AG04449 (cell line): ENCODE measurements at places on chromosomes 12 and 14.

- no peak for DNase-seq
These were observed 136.8 kb upstream of the C14orf180 start for GRCh38 chr14:104442631-104443390.

DNA sequence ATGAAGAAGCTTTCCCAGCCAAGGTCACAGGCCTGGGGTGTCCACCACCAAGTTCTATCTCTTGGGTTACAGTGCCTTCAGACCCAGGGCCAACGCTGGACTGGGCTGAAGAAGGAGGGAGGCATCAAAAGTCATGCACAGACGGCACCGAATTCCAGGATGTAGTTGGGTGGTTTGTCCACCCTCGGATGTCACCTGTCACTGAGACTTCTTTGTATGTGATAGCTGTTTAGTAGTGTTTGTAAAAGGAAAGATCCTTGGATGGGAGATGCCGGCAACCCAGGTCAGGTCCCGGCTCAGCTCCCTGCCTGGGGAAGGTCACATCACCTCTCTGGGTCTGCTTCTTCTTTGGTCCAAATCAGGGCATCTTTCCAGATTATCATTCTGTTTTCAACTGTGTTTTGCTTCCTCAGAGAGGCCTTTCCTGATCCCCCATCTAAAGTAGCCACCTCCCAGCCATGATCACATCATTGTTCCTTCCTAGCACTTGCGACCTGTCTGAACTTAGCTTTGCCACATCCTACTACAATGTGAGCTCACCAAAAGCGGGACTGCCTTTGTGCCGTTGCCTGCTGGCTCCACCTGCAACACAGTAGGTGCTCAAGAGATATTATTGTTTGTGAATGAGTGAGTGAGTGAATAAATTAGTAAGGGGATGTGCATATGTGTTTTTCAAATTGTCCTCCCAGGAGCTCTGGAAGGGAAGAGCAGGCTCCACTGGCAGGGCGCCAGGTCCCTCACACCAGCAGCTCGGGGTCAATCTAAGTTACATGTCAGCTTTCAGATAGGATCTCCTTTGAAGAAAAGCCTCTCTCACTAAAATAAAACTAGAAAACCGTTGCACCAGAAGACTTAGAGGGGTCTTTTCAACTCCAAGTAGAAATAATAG, 2.1 kb downstream of the TSPAN11 start:
- DNase-seq: no peak

- no peak for DNase-seq
These were observed 268.8 kb downstream of the DUSP6 start for GRCh38 chr12:89083491-89083890.

DNA sequence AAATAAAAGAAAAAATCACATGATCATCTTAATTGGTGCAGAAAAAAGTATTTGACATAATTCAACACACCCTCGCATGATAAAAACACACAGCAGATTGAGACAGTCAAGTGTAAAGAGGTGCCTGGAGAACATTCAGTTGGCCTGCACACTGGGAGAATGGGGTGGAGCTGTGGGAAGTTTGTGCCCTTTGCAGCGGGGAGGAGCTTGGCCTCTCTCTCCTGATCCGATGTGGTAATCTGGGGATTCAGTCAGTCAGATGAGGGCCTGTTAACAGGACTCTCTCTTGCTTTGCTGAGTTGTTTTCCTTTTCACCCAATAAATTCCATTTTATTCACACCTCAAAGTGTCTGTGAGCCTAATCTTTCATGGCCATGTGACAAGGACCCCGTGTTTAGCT, 5.9 kb downstream of the SERPINA6 start:
- no peak for DNase-seq

GRCh38 chr12:19829100-19829853, 390.0 kb downstream of the AEBP2 start:
- no peak for DNase-seq

DNA sequence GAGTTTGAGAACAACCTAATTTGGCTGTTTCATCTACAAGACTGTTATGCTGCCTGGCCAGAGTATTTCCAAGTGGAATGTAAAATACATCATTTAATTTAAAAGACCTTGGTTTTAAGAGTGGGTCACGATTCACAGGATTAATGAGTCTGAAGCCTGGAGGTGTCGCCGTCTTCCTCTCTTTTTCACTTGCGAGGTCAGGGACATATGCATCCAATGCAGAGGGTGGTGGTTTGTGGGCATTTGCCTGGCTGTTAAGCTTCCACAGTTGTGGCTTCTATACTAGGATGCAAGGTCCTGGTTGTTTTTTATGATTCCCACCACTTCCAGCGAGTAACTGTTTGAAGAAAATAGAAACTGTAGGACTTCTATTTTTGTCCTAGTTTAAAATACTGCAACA, 22.8 kb upstream of the RASSF3 start:
- no peak for DNase-seq

DNA sequence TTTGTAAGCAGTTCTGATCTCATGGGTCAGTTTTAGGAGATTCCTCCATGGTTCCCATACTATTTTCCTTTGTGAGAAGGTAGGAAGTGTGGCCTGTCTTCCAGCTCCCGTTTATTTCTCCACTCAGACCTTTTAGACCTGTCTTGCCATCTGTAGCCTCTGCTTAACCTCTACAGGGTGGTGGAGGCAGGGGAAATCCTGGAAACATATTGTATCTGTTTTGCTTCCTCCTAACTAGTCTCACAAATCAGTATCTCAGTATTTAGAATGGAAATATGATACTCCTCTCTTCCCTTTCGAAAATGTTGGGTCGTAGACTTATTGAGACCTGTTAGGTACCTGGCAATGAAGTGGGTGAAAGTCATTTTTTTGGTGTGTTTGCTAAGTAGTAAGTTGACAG, 399.4 kb upstream of the RGS6 start:
- no peak for DNase-seq

DNA sequence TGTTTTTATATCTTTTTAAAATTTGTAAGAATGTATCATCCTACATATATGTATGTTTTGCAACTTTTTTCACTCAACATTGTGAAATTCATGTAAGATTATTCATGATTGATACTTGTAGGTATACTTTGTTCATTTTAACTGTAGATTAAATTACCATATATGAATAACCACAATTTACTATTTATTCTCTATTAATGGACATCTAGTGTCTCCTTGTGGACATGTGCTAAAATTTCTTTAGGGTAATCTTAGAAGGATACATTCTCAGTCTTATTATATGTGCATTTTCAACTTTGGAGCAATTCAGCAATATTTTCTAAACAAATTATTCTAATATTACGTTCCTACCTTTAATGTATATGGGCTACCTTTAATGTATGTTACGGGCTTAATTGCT, 192.4 kb downstream of the FUT8 start:
- DNase-seq: no peak

DNA sequence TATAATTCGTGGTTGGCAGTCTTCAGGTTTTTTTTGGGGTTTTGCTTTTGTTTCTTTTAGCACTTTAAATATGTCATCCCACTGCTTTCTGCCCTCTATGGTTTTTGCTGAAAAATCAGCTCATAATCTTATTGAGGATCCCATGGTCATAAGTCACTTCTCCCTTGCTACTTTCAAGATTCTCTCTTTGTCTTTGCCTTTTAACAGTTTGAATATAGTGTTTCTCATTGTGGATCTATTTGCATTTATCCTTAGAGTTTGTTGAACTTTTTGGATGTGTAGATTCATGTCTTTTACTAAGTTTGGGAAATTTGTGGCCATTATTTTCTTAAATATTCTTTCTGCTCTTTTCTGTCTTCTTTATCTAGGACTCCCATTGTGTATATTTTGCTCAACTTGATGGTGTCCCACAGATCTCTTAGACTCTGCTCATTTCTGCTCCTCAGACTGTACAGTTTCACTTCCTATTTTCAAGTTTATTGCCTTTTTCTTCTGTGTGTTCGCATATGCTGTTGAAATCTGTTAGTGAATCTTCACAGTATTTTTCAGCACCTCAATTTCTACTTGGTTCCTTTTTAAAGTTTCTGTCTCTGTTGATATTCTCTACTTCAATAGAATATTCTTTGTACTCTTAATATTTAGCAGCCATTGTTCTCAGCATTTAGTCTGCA, 70.8 kb downstream of the WNK1 start:
- DNase-seq: no peak

GRCh38 chr12:131116468-131117117, 162.9 kb downstream of the ADGRD1 start:
- DNase-seq: peak; percentile 12

DNA sequence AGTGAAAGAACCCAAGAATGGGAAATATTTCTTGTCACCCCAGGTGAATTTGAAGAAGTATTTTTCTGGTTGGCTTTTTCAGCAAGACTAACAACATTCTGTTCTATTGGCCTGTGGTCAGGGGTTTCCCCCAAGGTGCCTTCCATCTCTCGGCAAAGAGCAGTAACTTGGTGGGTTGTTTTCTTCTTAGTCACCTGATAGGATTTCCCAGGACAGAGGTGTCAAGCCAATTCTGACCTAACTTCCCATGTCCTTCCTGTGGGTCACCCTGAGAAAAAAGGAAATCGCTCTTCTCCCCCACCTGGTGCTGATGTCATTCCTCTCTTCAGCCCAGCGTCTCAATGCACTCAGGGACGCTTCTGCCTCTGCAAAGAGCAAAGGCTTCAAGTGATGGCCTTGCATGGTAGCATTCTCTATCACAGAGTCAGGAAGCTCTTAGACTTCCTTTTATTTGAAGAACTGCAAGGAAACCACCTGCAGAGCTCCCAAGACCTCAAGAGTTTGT, 16.1 kb upstream of the IFNG start:
- no peak for DNase-seq

- no peak for DNase-seq
These were observed 15.6 kb downstream of the BCL2L14 start for GRCh38 chr12:12086362-12086761.

- peak; percentile 26 for DNase-seq
These were observed 179.0 kb upstream of the RGS6 start for GRCh38 chr14:71753126-71753830.

DNA sequence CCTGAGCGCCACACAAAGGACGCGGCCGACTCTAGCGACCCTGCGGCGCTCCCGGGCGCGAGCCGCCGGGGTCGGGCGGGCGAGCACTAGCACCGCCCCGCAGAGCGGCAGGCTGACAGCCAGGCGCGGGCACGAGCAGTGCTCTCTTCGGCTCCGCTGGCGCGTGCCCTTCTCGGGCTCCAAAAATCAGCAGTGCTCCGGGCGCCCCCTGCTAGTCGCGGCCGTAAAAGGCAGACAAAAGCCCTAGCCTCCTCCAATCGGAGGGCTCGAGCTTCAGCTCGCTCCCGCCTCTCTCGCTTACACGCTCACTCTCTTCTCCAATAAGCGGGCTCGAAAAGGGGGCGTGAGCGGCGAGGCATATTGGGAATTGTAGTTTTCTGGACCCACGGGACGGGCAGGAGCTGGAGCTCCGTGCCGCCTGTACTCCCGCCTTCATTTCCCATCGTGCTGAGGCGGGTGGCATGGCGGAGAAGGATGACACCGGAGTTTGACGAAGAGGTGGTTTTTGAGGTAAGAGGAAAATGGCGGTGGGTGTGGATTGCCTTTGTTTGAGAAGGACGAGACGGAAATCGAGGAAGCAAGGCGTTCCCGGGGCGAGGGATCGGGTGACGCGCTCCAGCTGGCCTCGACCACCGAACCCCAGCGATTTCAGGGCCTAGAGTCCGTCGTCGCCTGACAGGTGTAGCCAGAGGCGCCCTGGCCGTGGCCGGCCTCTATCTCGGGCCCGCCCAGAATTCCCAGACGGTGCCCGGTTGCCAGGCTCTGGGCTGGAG, at the start of the genes FGD6 and VEZT:
FGD6 (minus strand) TSS at position 91 of the 773 bp plus-strand sequence. CDS start 227 bp downstream, outside the sequence.
VEZT (plus strand) TSS at position 431 of the 773 bp plus-strand sequence; CDS start at position 475, 44 bp downstream.
- DNase-seq: peak; percentile 92

GRCh38 chr12:124481257-124481750, 86.1 kb downstream of the NCOR2 start:
- no peak for DNase-seq

GRCh38 chr14:84686550-84686949, 843.4 kb upstream of the FLRT2 start:
- no peak for DNase-seq

GRCh38 chr14:37546621-37547447, 48.2 kb downstream of the FOXA1 start:
- DNase-seq: no peak

DNA sequence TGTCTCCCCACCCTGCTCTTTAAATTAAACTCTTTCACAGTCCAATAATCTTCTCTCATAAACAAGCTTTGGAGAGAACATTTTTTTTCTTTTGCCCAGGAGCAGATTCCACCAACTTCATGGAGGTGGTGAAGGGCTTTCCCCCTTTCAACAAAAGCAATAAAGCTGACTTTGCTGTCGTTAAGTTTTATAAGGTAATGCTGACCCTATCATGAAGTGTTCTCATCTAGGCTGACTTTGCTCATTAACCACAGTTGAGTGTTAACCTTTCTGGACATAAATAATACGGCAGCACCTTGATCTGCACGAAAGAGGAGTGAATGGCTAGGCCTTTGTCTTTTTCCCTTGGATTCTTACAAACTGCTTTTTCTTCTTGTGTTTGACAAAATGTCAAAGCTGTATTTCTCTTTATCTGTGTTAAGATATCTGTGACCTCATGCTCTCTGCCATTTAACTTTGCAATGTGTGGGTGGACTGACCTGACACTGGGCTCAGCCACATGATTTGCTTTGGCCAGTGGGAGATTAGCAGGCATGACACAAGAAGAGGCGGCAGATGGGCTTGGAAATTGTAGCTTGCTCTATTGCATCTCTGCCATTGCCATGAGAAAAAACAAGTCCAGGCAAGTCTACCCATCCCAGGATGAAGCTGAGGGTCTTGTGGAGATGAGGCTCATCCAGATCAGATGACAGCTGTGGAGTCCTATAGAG, 470.9 kb upstream of the CCDC196 start:
- no peak for DNase-seq

DNA sequence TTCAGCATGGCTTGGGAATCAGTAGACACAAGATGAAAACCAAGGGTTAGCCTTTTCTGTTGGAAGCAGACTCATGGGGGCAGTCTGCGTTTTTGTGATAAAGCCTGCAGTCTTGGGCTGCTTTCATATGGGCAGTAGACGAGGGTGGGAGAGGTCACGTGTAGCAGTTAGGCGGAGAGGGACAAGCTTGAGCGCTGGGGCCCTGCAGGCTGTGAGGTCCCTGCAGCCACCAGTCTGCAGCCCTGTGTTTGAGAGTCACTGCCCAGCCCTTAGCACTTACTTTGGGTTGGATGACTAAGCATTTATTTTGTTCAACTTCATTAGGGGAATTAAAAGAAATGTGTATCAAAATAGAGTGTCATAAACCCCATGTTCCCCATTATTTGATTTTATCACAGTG, 37.2 kb downstream of the EP400 start:
- DNase-seq: no peak

DNA sequence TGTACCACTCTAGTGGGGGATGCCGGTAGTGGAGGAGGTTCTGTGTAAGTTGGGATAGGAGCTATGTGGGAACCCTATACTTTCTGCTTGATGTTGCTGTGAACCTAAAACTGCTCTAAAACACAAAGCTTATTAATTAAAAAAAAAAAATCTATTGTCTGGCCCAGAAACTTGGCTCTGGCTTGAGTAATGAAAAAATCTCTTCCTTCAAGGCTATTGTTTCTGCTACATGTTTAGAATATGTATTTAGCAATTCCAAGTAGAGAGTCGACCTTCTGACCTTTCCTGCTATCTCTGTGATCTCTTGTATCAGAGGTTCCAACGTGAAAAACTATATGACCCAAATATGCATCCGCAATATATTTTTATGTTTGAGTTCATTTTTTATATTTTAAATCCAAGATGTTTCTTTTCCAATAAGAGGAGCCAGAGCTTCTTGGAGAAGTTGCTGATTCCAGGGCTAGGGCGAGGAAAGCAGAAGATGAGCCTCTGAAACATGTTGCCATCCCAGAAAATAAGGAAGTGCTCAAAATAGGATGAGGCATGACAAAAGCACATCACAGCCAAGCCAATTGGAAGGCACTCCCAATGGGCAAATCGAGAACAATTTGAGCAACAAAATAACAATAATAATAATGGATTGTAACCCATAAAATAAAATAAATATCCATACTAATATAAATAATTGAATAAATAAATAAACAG, 184.6 kb upstream of the TMEM260 start:
- DNase-seq: no peak
